ENCODE measurements at places on chromosomes 16 and 17. TPM values are rescaled to one million over a fixed set of nuclear protein-coding genes. Genes with fewer than 3 reads are reported as not detected.

Gene CAPNS2
- 0.65 TPM for total RNA-seq

Gene TEDC2
- total RNA-seq, result 1.8 TPM

Gene TBC1D28
- not detected for total RNA-seq

Gene CCL1
- not detected for total RNA-seq

Gene EVPLL
- total RNA-seq, result not detected

Gene STX1B
- 1.4 TPM for total RNA-seq

Gene KCNG4
- not detected for total RNA-seq

Gene ABCA10
- total RNA-seq, result 2.9 TPM
